Astrocyte (in vitro differentiated cells and primary cell): ENCODE measurements at places on chromosomes 4 and X.
A peak's percentile ranks its signal among the peaks of the same experiment; 100 is the strongest.

DNA sequence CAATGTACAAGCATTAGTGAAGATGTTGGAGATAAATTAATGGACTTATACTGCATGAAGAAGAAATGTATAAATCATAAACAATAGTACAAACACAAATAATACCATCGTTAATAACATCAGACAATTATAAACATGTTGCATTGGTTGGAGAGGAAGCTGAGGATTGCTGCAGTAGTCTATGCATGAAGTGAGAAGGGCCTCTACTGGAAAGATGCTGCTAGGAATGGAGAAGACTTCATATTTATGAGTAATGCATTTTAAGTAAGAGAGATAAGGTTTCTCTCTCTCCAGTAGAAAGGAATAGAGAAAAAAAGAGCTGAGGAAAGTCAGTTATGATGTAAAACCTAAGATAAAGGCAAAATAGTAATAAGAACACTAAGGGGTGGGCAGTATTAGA lies 247.8 kb downstream of the GRID2 start:
- DNase-seq: no peak

DNA sequence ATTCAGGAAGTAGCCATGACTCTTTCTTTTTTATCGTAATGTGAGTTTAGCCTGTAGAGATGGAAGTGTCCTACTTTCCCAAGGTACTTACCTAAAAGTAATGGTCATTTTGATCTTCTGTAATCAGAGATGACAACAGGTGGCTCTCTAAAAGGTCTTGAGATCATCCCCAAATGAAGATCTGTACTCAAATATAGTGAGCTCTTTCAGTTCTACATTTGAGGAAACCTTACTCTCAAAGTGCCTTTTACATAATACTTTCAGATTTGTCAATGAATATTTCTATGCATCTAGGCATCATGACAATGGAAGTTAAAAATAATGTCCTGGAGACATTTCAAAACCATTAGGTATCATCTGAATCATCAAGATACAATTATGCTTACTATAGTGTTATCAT lies 17.2 kb upstream of the MND1 start:
- no peak for DNase-seq

- no peak for DNase-seq
Measured at GRCh38 chr4:83408908-83409307, 46.7 kb downstream of the HELQ start.

DNA sequence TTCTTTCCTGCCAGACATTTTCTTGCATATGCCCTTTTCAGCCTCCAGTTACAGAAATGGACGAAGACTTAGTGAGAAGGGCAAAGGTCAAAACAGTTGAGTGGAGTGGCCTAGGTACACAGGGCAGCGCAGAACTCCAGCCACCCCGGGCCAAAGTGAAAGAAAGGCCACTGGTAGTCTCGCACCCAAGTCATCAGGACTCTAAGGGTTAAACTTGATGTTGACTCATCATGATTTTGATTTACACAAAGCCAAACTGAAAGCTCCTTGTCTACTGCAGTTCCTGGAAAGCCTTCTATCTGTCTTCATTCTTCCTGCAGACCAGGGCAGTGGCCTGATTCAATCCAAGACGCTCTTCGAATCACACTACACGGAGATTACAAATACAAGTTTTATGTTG lies 2.6 kb upstream of the IL13RA1 start:
- DNase-seq: no peak

GRCh38 chrX:71453056-71453455 lies 79.8 kb upstream of the OGT start:
- DNase-seq: no peak

- DNase-seq: no peak
Measured at GRCh38 chr4:11564021-11564420, 135.3 kb upstream of the HS3ST1 start.

DNA sequence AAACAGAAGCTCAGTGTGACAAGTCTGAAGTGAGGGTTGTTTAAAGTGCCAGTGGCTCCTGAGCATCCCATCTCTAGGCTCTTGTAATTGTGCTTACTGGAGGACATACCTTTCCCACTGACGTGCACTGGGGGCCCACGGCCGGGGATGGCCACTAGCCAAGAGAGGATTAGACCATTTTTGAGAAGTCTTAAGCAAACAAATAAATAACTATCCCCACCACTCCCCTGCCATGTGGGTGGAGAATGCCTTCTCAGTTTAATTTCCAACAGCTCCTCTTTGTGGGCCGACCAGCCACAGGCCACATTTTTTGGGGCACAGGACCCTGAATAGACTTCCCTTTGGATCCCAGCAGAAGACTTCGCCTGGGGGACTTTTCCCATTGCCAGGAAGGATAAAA lies 125.0 kb upstream of the MSX1 start:
- DNase-seq: no peak

GRCh38 chrX:116204932-116205331 lies 34.4 kb downstream of the AGTR2 start:
- DNase-seq: peak; percentile 2

- peak; percentile 83 for DNase-seq
Measured at GRCh38 chr4:52837716-52838558, 24.2 kb upstream of the RASL11B start.

- DNase-seq: no peak
Measured at GRCh38 chr4:10736895-10737294, 52.3 kb upstream of the CLNK start.

DNA sequence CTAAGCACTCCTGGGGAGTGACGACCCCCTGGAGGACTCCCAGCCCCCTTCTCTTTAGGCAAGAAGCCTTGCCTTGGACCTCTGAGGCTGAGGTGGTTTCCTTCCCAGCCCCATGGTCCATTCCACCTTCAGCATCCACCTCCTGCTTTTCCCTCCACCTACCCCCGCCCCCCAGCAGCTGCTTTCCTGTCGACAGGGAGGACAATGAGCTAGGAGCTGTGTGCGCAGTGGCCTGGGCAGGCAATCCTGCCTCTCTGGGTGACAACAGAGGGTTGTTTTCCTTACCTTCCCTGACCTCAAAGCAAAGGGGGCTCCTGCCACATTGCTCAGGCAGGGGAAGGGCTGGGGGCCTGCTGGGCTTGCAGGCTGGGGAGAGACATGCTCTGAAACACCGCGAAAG lies 123.5 kb downstream of the BCOR start:
- DNase-seq: no peak

- DNase-seq: no peak
Measured at GRCh38 chr4:13872155-13872554, 244.6 kb upstream of the BOD1L1 start.

GRCh38 chr4:144902614-144903013 lies 195.4 kb downstream of the ANAPC10 start:
- no peak for DNase-seq

- no peak for DNase-seq
Measured at GRCh38 chr4:27148211-27148895, 287.7 kb downstream of the STIM2 start.

GRCh38 chr4:75653845-75654503 lies 19.2 kb downstream of the G3BP2 start:
- DNase-seq: peak; percentile 25

DNA sequence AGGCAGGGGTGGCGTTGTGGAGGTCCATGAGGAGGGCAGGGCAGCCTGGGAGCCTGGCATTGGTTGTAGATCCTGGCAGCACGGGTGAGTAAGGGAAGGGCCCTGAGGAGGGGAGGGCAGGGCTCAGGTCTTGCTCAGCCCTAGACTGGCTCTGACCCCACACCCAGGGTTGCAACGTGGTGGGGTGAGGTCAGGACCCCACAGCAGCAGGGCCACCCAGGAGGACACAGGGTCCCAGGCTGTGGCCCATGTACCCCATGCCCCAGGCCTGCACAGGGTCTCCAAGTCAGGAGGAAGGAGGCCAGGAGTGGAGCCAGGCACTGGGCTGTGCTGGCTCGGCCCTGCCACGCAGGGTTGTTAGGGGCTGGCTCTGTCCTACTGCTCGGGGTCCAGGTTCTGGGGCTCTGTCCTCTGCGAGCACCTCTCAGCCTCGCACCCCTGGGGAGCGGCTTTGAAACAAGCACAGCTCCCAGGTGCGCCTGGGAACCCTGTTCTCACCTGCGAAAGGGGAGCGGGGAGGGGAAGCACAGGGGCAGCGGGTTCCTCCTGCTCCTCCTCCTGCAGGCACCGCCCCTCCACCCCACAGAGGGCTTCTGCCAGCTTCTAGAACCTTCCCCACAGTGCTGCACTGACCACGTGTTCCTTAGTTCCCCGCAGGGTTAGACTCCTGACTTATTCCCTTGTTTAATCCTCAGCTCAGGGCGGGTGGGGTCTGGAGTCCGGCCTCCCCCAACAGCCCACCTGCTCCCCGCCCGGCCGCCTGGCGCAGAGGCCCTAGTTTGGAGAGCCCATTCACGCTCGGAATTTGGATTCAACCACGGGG lies 20.4 kb downstream of the MSANTD1 start:
- no peak for DNase-seq

GRCh38 chrX:13175056-13175455 lies 130.6 kb upstream of the FAM9C start:
- DNase-seq: no peak

DNA sequence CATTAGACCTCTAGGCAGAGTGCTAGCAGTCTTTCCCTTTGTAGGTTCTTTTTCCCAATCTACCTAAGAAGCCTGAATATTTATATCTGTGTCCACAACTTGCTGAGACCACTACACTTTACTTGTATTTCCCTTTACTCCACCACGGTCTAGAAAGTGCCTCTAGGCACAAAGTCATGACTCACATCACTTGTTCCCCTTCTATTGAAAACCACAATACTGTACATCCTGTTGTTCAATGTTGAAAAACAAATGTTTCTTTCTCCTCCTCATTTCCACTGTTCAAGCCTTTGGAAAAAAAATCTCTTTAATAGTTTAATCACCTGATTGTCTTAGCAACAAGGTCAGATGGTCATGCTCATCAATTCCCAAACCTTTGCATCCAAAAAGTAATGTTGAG lies 326.7 kb downstream of the GUCY2F start:
- DNase-seq: no peak

DNA sequence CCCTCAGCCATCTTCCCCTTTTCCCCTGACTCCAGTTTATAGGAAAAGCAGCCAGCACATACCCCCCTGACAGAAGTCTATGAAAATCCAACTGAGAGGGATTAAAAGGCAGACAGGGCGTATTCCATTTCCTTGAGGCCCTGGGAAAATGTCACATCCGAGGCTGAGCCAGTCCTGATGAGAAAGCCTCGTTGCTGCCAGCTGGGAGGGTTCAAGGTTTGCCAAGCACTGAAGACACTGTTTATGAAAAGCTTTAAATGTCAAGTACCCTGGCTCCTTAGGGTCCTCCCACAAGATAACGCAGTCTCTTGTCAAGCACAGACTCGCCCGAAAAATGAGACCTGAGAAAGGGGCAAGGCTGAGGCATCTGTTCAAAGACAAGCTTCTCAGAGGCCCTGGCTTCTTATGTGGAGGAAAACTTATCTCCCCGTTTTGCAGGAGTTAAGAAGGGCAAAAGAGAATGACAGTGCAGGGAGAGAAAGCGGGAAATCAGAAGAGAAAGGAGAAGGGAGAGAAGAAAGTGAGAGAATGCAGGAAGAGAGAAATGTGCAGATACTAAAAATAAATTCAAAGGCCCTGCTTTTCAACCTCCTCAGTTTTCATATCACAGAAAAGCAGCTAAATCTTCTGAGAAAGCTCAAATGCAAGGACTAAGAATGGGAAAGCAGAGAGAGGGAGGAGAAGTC lies 44.7 kb downstream of the SCD5 start:
- no peak for DNase-seq

DNA sequence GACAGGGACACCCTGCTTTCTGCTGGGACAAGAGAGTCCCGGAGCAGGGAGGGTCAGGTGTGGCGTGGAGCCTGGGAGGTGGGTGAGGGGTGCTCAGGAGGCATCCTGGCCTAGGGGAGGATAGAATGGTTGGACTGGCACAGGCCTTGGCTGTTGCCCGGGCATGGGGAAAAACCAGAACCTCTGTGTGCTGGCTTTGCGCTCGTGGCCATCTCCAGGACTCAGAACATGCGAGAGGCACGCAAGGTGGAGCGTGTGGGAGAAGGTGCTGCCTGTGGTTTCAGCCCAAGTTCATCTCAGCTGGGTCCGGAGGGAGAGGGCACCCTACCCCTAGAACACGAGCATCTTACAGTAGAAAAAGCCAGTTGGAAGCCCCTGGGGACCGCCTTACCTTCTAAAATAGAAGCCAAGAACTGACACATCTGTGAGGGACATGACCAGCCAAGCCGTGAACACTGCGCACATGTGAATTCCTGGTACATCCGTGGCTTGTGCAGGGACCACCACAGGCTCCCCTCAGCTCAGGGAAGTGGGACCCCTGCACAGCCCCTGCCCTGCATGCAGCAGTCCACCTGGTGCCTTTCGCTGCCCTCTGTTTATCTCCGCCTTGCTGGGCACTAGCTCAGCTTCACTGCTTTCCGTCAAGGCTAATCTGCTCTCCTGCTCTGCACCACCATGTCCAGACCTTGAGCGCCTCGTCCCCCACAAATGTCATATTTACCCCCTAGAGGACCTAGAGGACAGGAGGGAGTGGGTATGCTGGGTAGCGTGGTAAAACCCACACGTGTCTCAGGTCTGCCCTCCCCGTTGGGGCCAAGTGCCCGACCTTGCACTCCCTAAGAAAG lies 13.5 kb downstream of the MSANTD1 start:
- DNase-seq: no peak
